ENCODE measurements at places on chromosomes 11 and 22. TPM values are rescaled to one million over a fixed set of nuclear protein-coding genes. Genes with fewer than 3 reads are reported as not detected.

The PPFIA1 gene
- 33.1 TPM for total RNA-seq

The LARGE1 gene
- total RNA-seq, result 12.1 TPM

The APOA4 gene
- total RNA-seq, result not detected

The TMEM86A gene
- total RNA-seq, result 0.78 TPM

The CALCA gene
- not detected for total RNA-seq

The PDGFB gene
- total RNA-seq, result not detected

The C22orf31 gene
- not detected for total RNA-seq

The APOL4 gene
- 1.8 TPM for total RNA-seq

The IGF2 gene
- total RNA-seq, result 0.59 TPM

The TCIRG1 gene
- 176 TPM for total RNA-seq

The WDR74 gene
- total RNA-seq, result 63.9 TPM

The HSD17B12 gene
- 128 TPM for total RNA-seq

The SLC5A4 gene
- under 0.01 TPM for total RNA-seq
